Fibroblast of villous mesenchyme (primary cell): ENCODE measurements at places on chromosomes 1 and 21. TPM values are rescaled to one million over a fixed set of nuclear protein-coding genes. Genes with fewer than 3 reads are reported as not detected.

Gene HNRNPCL2
- total RNA-seq: not detected in 2 replicates

Gene GLMP
- 55.3 and 55.4 TPM in 2 replicates for total RNA-seq

Gene CITED4
- 1.7 and 5.2 TPM in 2 replicates for total RNA-seq

DNA sequence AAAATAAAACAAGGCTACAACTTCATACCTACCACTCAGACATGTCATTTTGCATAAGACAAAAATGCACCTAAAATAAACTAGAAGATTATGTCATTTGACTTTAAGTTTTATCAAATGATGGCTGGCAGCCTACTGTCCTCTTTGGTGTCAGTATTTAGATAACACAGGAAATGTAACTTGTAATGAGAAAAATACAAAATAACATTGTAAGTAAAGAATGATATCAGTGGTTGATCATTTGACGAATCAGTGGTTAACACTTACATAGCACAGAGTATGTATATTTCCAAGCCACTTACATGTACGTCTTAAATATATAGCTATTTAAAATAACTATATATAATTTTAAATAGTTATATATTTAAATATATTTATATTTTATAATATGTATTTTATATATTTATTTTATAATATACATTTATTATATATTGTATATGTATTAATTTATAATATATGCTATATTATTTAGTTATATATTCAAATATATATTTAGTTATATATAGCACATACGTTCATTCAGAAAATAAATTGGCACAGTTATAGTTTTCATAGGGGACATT lies 44.1 kb downstream of the ZNF678 start:
- no peak for DNase-seq

DNA sequence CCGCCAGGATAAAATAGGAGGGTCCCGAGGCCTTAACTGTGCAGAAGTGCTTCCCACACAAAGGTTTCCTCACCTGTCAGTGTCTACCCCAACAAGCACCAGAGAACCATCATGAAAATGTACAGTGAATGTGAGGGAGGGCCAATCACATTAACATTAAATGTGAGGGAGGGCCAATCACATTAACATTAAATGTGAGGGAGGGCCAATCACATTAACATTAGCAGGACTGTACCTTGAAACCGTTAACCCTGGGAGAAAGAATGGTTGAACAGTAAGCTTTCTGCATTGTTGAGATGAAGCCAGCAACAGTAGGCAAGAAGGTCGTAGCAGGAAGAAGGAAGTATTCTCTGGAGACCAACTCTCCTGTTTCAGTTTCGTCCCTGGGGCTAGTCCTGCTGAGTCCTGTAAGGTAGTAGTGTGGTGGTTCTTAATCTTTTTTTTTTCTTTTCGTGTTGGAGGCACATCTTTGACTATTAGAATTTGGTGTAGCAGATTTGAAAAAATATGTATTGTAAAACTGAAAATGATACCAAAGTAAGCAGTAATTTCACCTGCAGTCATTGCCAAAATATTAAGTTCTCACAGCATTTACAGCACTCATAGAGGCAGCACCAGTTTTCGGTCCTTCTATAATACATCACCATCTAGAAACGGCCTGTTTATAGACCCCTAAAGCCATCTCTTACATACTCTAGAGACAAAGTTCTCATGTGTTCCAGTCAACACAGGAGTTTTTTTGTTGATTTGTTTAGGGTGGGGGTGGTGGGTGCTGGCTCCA lies 98.6 kb upstream of the PPP2R5A start:
- no peak for DNase-seq

DNA sequence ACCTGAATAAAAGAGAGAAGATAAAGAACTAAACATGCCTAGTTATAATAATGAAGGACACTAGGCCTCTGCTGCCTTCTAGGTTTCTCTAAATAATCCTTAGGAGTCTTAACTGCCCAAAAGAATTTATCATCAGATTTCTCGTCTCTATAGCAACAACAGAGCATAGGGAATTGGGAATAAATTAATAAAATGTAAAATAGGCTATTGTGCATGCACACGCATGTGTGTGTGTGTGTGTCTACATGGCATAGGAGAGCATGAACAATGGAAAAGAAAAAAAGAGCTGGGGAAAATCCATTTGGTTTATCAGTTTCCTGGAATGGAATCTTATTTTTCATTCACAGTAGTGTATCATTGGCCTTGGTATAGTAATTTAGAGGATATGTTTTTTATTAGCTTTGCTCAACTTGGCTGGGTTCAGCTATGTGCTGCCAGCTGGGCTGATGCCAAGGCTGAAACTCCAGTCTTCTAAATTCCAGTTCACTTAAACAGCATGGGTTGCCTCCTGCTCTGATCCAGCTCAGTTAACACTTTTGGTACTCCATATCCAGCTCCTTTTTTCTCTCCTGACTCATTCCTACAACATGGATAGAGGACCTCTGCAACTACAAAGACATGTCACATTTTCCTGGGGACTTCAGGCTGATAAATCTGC lies 80.6 kb upstream of the SLFNL1 start:
- peak; percentile 90 for DNase-seq

- peak; percentile 17 for DNase-seq
These were observed 12.0 kb downstream of the OR2M4 start for GRCh38 chr1:248243204-248243603.

GRCh38 chr1:176211396-176212165 lies 4.5 kb upstream of the COP1 start:
- no peak for DNase-seq

- DNase-seq: no peak
These were observed 27.8 kb downstream of the WNT9A start for GRCh38 chr1:227919906-227920305.
